AML-193 (cell line): ENCODE measurements at places on chromosomes 12 and 14.

- DNase-seq, result no peak
These were observed 37.2 kb downstream of the DPF3 start for GRCh38 chr14:72856530-72857266.

- no peak for DNase-seq
These were observed 259.4 kb downstream of the PRKD1 start for GRCh38 chr14:29668201-29668600.

GRCh38 chr14:99240627-99241324 lies 31.2 kb downstream of the BCL11B start:
- DNase-seq, result no peak

GRCh38 chr14:31251028-31251958 lies 43.7 kb upstream of the HECTD1 start:
- no peak for DNase-seq

DNA sequence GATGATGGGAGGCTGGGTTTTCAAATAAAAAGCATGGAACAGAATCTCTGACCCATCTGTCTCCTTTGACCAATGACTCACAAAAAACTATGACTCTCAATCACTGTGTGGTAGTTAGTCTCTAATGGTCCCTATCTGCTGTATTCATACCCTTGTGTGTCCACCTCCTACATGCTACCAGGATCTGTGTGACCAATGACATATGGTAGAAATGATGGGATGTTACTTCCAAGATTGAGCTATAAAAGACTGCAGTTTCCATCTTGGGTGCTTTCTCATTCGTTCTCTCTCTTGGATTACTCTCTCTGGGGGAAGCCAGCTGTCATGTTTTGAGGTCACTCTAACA lies 144.7 kb upstream of the BTG1 start:
- no peak for DNase-seq

GRCh38 chr14:38410442-38410841 lies 154.5 kb upstream of the CLEC14A start:
- DNase-seq, result no peak

GRCh38 chr14:92589213-92589852 lies 75.8 kb downstream of the RIN3 start:
- no peak for DNase-seq

- no peak for DNase-seq
These were observed 45.1 kb upstream of the ATF1 start for GRCh38 chr12:50718760-50719159.

DNA sequence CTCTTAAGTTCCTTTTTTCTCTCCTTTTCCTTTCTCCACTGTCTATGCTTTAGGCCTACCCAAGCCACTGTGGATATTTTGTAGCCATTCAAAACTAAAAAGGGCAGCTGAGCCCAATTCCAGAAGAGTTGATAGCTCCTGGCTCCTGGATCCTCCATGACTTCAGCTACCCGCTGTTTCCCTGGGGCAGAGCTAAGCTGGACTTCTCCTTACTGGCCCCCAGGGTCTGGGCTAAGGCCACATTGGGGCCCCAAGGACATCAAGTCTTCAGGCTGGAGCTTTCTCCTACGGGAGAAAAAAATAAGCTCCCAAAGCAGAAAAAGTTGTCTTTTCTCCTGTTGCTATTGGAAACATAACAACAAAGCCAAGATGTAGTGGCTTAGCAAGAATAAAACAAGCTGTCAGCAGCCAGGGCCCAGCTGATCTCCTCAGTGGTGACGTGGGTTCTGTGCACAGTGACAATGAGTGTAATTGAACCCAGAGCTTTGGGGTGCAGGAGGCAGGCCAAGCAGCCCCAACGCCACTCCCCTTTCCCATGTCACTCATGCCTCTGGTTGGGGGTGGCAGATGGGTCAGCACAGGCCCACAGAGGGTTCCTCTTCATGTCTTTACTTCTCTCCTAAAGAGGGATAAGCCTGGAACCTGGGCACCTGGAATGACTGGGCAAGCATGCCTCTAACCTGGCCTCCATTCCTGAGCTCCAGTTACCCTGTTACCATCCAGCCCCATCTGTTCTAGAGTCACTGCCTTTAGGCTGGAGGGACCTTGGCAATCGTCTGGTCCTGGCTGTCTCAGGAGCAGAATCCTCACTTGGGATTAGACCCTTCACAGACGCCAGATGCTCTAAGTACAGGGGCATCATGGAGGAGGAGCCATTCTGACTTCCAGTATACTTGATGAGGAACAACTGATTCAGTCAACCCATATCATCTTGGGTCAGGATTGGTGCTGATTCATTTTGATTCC lies 171.2 kb downstream of the ZFP36L1 start:
- no peak for DNase-seq

DNA sequence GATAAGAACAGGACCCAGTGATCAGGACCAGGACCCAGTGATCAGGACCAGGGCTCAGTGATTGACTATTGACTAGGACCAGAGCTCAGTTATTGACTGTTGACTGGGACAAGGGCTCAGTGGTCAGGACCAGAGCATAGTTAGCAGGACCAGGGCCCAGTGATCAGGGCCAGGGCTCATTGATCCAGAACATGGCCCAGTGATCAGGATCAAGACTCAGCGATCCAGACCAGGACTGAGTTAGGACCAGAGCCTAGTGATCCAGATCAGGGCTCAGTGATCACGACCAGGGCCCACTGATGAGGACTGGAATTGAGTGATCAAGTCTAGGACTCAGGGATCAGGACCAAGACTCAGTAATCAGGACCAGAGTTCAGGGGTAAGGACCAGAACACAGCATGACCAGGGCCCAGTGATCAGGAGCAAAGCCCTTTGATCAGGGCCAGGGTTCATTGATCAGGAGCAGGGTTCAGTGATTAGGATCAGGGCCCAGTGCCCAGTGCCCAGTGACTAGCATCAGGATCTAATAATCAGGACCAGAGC lies 176.0 kb downstream of the TMEM121 start:
- no peak for DNase-seq

DNA sequence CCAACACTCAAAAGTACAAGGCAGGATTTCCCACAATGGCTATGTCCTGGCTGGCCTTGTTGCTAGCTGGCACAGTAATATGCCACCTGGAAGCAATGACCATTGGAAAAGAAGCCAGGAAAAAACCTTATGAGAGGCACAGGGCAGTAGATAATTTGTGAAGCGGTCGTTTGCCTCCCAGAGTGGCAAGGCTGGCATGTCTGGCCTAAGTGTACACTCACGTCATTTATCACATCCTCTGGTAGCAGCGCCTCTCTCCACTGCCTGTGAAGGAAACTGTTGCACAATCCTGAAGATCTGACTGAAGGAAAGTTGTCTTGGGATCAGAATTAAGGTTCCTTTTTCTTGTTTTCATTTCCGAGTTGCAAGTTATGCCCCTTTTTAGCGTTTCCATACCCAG lies 408.5 kb downstream of the ZFP36L1 start:
- DNase-seq, result peak; percentile 79

GRCh38 chr14:48709277-48709785 lies 876.8 kb downstream of the RPS29 start:
- DNase-seq, result no peak

- DNase-seq, result no peak
These were observed 2.0 kb downstream of the ANO4 start for GRCh38 chr12:100796621-100797020.

DNA sequence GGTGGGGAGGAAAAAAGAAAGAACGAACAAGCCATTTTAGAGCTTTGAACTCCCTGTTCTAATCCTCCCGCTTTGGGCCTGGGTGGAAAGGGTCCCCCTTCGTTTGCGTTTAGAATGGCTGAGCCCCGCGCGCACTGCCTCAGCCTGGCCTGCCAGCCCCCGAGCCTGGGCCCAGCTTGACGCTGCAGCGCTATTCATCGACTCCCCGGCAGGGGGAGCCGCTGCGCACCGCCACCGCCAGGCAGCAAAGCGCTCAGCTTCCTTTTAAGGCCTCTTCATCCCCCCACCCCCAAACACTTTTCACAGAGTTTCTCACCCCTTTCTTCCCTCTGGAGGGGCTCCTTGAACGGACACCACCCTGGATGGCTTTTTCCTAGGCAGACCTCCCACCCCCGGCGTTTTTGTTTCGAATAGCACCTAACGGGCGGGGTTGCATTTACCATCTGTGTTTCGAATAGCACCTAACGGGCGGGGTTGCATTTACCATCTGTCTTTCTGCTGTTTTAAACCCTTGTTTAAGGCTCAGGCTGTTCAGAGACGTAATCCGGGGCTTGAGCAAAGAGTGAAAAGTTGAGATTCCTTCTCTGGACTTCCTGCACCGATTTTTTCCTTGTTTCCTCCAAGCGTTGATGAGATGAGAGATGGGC lies 56.4 kb upstream of the PIWIL1 start:
- no peak for DNase-seq

- DNase-seq, result no peak
These were observed 19.2 kb downstream of the MTHFD1 start for GRCh38 chr14:64407329-64407728.

DNA sequence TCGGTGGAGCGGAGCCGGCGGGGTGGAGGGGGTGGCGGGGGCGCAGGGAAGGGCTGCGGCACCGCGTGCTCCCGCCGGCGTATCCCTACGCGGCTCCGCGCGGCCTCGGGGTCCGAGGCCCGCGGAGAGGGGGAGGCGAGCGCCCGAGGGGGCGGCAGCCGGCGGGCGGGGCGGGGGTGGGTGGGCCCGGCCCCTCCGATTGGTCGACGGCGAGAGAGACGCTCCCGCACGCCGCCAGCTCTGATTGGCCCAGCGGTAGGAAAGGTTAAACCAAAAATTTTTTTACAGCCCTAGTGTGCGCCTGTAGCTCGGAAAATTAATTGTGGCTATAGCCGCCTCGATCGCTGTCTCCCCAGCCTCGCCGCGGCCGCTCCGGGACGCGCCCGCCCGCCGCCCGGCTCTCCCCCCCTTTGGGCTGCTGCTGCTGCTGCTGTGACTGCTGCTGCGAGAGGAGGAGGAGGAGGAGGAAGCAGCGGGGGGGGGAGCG lies at the start of gene FOXG1:
FOXG1 (plus strand) TSS at position 319 of the 487 bp plus-strand sequence. CDS start 493 bp downstream, outside the sequence.
- no peak for DNase-seq

GRCh38 chr14:90168425-90169105 lies 87.8 kb upstream of the PSMC1 start:
- no peak for DNase-seq

GRCh38 chr12:10174986-10175614 lies 3.2 kb upstream of the OLR1 start:
- no peak for DNase-seq

GRCh38 chr14:22549981-22550673 lies 38.9 kb downstream of the DAD1 start:
- DNase-seq, result no peak

- DNase-seq, result no peak
These were observed 171.0 kb upstream of the HIF1A start for GRCh38 chr14:61524211-61524806.

GRCh38 chr12:115464111-115464581 lies 780.2 kb upstream of the TBX3 start:
- DNase-seq, result no peak

DNA sequence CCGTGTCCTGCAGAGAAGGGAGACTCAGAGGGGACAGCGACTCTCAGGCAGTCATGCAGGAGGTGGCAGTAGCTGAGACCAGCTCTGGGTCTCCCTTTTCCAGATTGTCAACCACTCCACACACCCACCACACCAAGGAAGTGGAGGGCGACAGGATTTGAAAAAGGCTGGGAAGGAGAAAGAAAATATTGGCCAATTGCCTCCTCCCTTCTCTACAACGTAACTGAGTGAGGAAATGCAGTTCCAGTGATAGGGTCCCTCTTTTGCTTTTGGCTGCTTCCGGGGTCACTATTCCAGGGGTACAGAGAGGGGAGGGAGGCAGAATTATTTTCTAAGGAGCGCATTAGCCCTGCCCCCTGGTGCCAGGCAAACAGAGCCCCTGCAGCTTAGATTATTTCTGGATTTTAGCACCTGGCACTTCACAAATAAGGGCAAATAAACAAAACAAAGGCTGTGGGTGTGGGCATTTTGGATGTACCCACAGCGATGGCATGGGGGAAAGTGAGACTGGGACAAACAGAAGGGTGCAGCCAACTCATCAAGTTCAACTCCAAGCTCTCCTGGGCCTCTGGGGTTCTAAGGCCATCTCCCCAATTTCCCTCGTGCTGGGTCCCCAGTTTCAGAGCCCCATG lies 20.4 kb downstream of the ASB2 start:
- no peak for DNase-seq

DNA sequence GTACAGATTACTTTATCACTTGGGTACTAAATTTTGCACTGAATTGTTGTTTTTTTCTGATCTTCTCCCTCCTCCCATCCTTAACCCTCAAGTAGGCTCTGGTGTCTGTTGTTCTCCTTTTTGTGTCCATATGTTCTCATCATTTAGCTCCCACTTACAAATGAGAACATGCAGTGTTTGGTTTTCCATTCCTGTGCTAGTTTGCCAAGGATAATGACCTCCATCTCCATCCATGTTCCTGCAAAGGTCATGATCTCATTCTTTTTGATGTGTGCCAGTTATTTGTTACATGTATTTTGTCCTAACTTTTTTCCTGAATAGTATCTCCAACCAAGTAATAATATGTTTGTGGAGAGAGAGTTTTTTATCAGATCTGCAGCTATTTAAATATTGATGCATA lies 44.2 kb downstream of the A2M start:
- no peak for DNase-seq

- no peak for DNase-seq
These were observed 780.2 kb downstream of the FLRT2 start for GRCh38 chr14:86310148-86310547.

GRCh38 chr14:102507857-102508312 lies 1.7 kb downstream of the ANKRD9 start:
- no peak for DNase-seq

DNA sequence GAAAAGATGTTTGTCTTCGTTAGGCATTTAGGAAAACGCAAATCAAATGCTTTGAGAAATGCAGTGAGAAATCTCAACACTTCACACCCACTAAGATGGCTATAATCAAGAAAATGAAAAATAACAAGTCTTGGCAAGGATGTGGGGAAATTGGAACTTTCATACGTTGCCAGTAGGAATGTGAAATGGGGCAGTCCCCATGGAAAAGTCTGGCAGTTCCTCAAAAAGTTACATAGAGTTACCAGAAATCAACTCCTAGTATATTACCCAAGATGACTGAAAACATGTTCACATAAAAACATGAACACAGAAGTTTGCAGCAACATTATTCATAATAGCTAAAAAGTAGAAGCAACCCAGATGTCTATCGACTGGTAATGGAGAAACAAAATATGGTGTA lies 41.5 kb upstream of the LRTM2 start:
- DNase-seq, result no peak

DNA sequence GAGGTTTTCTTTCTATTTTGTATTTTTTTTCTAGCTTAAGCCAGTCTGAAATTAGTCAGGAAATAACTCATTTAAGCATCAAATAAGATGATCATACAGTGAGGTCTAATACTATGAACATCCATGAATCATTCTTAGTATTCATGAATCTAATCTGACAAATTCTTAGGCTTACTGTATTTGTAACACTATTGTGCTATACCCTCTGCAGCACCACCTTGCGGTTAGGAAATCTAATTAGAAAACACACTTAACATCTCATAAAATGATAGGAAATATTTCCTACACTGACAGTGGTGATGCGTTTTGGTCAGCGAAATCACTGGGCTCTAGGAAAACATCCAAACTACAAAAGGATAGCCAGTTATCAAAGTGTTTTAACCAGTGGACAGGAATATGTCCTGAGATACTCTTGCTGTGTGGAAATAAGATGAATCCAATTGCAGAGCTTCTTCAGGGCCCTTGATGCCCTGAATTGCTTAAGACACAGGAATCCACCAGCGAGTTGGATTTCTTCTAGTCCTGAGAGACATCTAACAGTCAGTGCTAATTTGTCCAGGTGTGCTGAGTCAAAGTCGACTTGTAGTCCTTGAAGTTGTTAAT lies 109.3 kb upstream of the MYF6 start:
- DNase-seq, result no peak

GRCh38 chr12:30882706-30883105 lies 43.8 kb upstream of the TSPAN11 start:
- no peak for DNase-seq
